ENCODE measurements at places on chromosomes 3 and 15.

DNA sequence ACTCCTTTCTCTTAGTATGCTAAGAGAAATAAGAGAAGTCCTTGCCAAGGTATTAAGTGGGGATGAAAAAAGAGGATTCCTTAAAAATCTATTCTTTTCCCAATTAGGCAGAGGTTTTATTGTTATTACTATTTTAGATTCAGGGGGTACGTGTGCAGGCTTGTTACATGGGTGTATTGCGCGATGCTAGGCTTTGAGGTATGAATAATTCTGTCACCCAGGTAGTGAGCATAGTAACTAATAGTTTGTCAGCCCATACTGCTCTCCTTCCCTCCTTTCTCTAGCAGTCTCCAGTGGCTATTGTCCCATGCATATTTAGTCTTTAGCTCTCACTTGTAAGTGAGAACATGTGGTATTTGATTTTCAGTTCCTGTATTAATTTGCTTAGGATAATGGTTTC lies 83.9 kb downstream of the LEKR1 start:
- H3K27ac ChIP-seq, result no peak overlapping the region
- DNase-seq, result no peak
- no peaks in the 10 kb centered on the region for H3K36me3 ChIP-seq
- H3K4me1 ChIP-seq, result no peaks in the 10 kb centered on the region
- no peak overlapping the region for H3K4me3 ChIP-seq

- no peaks in the 10 kb centered on the region for H3K36me3 ChIP-seq
- H3K27ac ChIP-seq, result no peak overlapping the region
- no peaks in the 10 kb centered on the region for H3K4me1 ChIP-seq
- no peak overlapping the region for H3K4me3 ChIP-seq
- no peak for DNase-seq
Observed at GRCh38 chr3:74808506-74809275, 194.2 kb upstream of the CNTN3 start.

- H3K4me3 ChIP-seq, result no peak overlapping the region
- no peaks in the 10 kb centered on the region for H3K27me3 ChIP-seq
Observed at GRCh38 chr15:35115155-35115725, 30.1 kb upstream of the NANOGP8 start.

GRCh38 chr15:57259568-57260040 lies 116.7 kb upstream of the CGNL1 start:
- no peak overlapping the region for H3K4me3 ChIP-seq
- no peak overlapping the region for H3K27ac ChIP-seq
- no peaks in the 10 kb centered on the region for H3K27me3 ChIP-seq
- no peaks in the 10 kb centered on the region for H3K36me3 ChIP-seq
- no peaks in the 10 kb centered on the region for H3K4me1 ChIP-seq

GRCh38 chr15:33968224-33968623 lies at the start of gene CHRM5:
Gene CHRM5 (plus strand): TSS chr15:33968497. CDS start chr15:34062718, 94,221 bp downstream.
- H3K4me1 ChIP-seq, result no peaks in the 10 kb centered on the region
- no peak for DNase-seq
- no peaks in the 10 kb centered on the region for H3K27me3 ChIP-seq
- H3K4me3 ChIP-seq, result no peak within 1 kb of the TSS

DNA sequence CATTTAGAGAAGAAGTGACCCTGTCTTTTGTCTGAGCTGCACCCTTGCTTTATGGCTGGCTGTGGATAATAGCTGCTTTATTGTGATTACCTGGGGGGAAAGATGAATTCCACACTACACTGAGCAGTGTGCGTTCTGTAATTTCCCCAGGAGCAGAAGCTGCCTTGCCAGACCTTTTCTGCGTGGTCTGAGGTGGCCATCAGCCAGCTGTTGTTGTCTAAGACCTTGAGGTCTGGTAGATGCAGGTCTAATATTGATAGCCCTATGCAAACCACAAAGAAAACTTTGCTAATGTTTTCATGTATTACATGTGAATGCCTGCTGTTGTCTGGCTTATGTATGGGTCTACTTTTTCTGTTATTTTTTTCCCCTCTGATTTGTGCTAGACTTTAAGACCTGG lies 144.6 kb downstream of the THSD4 start:
- no peak overlapping the region for H3K4me3 ChIP-seq
- no peaks in the 10 kb centered on the region for H3K36me3 ChIP-seq
- no peaks in the 10 kb centered on the region for H3K27me3 ChIP-seq
- no peak for DNase-seq

DNA sequence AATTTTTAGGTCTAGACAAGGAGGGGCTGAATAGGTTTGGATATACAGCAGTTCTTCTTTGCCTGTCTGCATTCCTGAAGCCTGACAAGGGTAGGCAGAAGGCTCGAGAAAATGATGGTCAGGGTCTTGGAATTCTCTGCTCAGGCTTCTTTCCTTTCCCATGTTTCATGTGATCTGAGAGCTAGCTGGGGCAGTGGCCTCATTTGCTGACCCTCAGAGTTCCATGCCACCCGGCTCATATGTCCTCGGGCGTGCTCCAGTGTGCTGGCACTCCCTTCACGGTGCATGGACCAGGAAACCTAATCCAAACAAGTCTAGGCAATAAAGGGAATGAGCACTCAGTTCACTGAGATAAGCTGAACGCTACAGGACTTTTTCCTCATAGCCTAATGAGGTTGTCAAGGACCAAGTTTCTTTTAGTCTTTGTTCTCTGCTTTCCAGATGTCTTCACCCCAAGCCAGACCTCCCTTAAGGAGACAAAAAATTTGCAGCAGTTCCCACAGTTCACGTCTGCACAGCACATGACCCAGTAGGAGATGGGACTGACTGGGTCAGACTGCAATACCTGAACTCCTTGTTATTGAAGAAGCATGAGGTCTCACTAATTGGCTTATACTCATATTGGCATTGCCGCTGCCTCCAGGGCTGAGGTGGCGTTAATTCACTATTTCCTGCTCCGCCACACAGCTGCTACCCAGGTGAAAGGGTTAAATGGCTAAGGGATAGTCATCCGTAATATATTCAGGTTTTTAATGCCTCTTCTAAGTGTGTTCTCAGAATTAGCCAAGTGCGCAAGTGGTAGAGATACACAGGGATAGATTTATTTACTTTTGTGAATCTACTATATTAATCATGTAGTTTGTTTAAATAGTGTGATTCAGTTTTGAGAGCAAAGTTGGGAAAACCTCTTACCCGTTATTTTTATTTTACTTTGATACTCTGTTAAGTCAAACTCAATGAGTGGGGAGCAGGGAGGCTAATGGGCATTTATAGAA lies 15.3 kb upstream of the RTP4 start:
- H3K27me3 ChIP-seq, result no peaks in the 10 kb centered on the region
- no peaks in the 10 kb centered on the region for H3K36me3 ChIP-seq
- H3K27ac ChIP-seq, result no peak overlapping the region
- no peaks in the 10 kb centered on the region for H3K4me1 ChIP-seq
- DNase-seq, result no peak

DNA sequence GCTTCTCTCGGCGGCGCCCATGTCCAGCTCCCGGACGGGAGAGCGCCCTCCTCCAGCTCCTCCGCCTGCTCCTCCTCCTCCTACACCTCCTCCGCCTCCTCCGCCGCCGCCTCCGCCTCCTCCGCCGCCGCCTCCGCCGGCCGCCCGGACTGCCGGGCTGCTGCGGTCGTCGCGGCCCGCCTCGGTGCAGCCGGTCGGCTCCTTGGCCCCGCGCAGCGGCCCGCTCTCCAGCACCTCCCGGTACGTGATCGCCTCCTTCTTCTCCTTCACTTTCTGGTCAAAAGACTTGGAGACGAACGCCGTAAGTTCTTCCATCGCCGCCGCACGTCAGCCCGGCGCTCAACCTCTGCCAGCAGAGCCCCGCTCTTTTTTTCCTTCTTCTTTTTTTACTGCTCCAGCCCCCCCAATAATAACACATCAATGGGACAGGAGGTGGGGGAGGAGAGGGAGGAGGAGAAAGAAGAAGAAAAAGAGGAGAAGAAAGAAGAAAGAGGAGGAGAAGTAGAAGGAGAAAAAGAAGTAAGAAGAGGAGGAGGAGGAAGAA lies 438 bp downstream of the SHOX2 start:
- peak overlapping the region; percentile 48 for H3K4me3 ChIP-seq
- peak overlapping the region; percentile 88 for H3K27ac ChIP-seq
- no peaks in the 10 kb centered on the region for H3K27me3 ChIP-seq
- H3K4me1 ChIP-seq, result no peaks in the 10 kb centered on the region
- H3K36me3 ChIP-seq, result no peaks in the 10 kb centered on the region

- H3K4me3 ChIP-seq, result no peak overlapping the region
- H3K27ac ChIP-seq, result no peak overlapping the region
- no peak for DNase-seq
- no peaks in the 10 kb centered on the region for H3K4me1 ChIP-seq
Observed at GRCh38 chr15:39251413-39252133, 329.3 kb upstream of the THBS1 start.
